Heart right ventricle (tissue), 16 donors: ENCODE measurements at places on chromosomes 4 and X.

- DNase-seq = no peak
Measured at GRCh38 chrX:87006561-87006960, 511.0 kb upstream of the KLHL4 start.

GRCh38 chr4:47510506-47511143 lies 25.6 kb downstream of the ATP10D start:
- no peak for DNase-seq

- DNase-seq = no peak
Measured at GRCh38 chr4:19416146-19416545, 835.6 kb upstream of the SLIT2 start.

DNA sequence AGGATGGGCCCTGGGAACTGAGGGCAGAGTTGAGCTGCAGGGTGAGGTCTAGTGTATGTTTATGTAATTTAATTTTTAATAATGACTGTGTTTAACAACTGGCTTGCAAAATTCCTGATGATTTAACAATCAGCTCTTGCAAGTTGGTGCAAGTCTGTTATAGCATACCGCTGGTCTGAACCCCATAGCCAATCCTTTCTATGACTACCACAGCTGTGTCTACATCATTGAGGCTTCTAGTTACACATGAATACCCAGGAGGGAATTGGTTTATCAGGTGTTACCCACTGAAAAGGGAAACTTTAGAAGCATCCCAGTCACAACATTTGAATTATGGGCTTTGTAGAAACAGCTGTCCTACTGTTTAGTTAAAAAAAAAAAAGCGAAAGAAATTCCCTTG lies 38.3 kb downstream of the SUPT20HL1 start:
- no peak for DNase-seq

- DNase-seq = peak; percentile 56
Measured at GRCh38 chrX:103533511-103534216, 14.4 kb upstream of the RAB40A start.

DNA sequence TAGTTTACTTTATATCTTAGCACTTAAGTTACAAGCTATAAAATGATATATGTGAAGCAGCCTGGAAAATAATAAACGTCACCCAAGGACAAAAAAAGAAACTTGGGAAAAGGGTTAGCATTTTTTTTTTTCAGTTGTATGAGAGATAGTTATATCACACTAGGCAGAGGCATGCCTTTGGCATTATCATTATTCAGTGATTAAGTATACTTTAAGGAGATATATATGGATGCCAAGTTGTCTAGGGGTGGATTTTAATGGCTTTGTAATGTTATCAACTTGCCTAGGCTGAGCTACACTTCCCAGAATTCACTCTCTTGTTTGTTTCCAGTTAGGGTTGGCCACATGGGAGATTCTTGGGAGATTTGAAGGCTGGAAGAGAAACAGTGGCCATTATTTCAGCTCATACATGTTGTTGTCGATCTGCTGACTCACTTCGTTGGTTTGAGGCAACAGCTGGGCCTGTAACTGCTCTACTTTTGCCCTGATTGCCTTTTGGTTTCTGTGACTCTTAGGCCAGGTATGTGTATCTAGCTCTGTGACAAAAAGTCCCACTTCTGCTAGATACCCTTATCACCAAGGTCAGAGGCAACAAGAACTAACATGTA lies 11.5 kb upstream of the SRPX start:
- DNase-seq = no peak

GRCh38 chr4:127048376-127049044 lies 584.2 kb upstream of the INTU start:
- no peak for DNase-seq
